Colonic mucosa (tissue), 4 donors: ENCODE measurements at places on chromosomes 7 and 10. TPM values are rescaled to one million over a fixed set of nuclear protein-coding genes. Genes with fewer than 3 reads are reported as not detected.

- H3K27me3 ChIP-seq = no peaks in the 10 kb centered on the region
- H3K27ac ChIP-seq = no peak overlapping the region
- no peaks in the 10 kb centered on the region for H3K36me3 ChIP-seq
- DNase-seq = peak; percentile 35
- H3K4me3 ChIP-seq = no peak overlapping the region
- H3K4me1 ChIP-seq = no peaks in the 10 kb centered on the region
These were observed 225.0 kb downstream of the SDHAF3 start for GRCh38 chr7:97342512-97342911.

- no peaks in the 10 kb centered on the region for H3K4me1 ChIP-seq
- H3K27me3 ChIP-seq = no peaks in the 10 kb centered on the region
- no peak overlapping the region for H3K27ac ChIP-seq
- H3K4me3 ChIP-seq = no peak overlapping the region
- H3K36me3 ChIP-seq = no peaks in the 10 kb centered on the region
These were observed 13.0 kb upstream of the SAR1A start for GRCh38 chr10:70183304-70183703.

Gene LRRC61
- 15.1 TPM for total RNA-seq

- no peak overlapping the region for H3K4me3 ChIP-seq
- no peaks in the 10 kb centered on the region for H3K27me3 ChIP-seq
- H3K36me3 ChIP-seq = no peaks in the 10 kb centered on the region
- no peaks in the 10 kb centered on the region for H3K4me1 ChIP-seq
- DNase-seq = no peak
These were observed 107.8 kb upstream of the NAMPT start for GRCh38 chr7:106392590-106392989.

DNA sequence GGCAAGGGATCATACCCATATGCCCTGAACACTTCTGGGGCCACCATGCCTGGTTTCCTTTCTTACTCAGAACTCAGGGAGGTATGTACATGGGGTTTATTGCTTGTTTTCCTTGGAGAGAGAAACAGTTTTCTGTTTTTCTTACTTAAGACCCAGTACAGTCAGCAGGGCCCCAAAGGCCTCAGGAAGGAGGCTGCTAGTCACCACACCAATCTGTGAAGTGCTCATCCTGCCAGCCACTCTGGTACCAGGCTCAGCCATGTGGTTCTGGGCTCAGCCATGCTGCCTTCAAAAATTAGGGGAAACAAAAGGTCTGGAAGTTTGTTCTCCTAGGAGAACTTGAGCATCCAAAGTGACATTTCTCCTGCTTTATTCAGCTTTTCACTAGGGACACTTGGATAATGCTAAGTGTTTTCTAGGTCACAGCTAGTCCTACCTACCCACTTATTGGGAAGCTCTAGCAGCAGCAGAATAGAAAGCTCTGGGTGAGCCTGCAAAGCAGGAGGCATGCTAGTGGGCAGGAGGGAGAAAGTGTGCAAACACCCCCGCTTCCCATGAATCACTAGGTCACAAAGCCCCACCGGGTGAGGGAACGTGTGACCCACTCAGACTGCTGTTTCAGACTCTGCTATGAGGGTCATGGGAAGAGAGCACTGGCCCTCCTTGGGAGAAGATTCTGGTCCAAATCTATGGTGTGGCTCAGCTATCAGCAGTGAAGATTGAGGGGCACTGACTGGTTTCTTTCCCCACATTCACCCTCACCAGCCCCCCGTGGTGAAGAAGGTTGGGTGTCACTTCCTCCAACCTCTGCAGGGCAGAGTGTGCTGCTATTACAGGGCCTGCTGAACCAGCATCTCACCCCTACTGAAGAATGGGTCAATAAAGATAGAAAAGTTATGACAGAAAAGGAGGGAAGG, 23.9 kb downstream of the NUDCD3 start:
- no peaks in the 10 kb centered on the region for H3K36me3 ChIP-seq
- H3K4me3 ChIP-seq = no peak overlapping the region
- no peaks in the 10 kb centered on the region for H3K27me3 ChIP-seq
- H3K27ac ChIP-seq = no peak overlapping the region
- no peaks in the 10 kb centered on the region for H3K4me1 ChIP-seq

DNA sequence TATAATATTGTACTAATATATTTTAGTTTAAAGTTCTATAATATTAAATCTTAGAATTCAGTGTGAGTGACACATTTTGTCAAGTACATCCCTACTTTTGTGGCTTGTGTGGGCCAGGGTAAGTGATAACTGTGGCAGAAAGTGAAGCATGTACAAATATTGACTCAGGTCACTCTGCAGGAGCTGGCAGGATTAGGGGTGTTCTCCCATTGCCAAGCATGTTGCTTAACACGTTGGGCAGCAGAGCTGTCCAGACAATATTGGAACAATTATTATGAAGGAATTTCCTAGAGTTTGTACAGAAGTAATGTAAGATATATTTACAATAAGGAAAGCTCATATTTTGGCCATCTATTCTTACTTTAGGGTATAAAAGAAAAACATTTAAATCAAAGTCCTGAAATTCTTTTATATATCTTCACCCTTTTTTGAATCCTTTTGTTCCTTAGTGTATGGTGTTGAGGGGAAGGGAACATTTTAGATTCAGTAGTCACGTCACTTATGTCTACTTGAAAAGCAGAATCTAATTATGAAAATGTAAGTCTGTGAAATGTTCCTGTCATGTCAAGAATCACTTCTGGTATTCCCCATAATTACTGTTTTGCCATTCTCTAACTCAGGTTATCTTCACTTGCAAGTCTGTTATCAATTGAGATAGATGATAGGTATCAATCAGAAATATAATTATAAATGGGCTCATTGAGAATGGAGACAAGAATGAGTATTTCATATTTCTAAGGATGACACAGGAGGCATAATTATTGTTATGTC, 4.0 kb downstream of the HDAC9 start:
- no peak overlapping the region for H3K27ac ChIP-seq
- no peaks in the 10 kb centered on the region for H3K4me1 ChIP-seq
- no peak overlapping the region for H3K4me3 ChIP-seq
- no peak for DNase-seq

GRCh38 chr10:21317902-21318301, 207.6 kb downstream of the SKIDA1 start:
- H3K36me3 ChIP-seq = no peaks in the 10 kb centered on the region
- no peak overlapping the region for H3K4me3 ChIP-seq
- no peak overlapping the region for H3K27ac ChIP-seq
- no peaks in the 10 kb centered on the region for H3K4me1 ChIP-seq
- H3K27me3 ChIP-seq = no peaks in the 10 kb centered on the region

- H3K4me1 ChIP-seq = no peaks in the 10 kb centered on the region
- no peaks in the 10 kb centered on the region for H3K27me3 ChIP-seq
- no peaks in the 10 kb centered on the region for H3K36me3 ChIP-seq
- H3K27ac ChIP-seq = no peak overlapping the region
- no peak for DNase-seq
- H3K4me3 ChIP-seq = no peak overlapping the region
These were observed 310.6 kb downstream of the PARD3 start for GRCh38 chr10:34504534-34504933.

DNA sequence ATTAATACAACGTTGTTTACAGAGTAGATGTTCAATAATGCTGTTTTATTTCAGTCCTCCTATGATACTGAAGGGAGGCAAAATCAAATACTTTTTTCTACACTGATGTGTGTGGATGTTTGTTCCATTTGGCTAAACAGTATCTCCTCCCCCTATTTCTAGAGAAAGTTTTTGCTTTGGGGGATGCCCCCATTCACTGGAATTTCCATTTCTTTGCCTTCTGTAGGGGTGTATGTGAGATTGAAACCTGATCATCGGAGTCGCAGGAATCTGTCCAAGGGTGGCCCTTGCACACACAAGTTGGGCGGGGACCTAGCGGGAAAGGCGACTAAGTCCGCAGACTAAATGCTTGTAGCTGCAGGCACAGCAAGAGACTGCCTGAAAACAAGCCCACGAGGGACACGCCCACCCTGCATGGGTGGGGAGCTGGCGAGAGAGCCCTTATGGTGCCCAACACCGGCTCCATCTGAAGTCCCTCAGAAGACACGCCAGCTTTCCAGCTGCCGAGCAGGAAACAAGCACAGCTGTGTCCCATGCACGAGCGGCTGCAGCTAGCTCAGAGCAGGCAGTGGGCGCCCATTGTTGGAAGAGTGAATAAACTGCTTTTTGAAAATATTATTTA, 58.0 kb downstream of the ESYT2 start:
- no peak overlapping the region for H3K27ac ChIP-seq
- no peaks in the 10 kb centered on the region for H3K4me1 ChIP-seq
